ENCODE measurements at places on chromosomes 6 and 20.

DNA sequence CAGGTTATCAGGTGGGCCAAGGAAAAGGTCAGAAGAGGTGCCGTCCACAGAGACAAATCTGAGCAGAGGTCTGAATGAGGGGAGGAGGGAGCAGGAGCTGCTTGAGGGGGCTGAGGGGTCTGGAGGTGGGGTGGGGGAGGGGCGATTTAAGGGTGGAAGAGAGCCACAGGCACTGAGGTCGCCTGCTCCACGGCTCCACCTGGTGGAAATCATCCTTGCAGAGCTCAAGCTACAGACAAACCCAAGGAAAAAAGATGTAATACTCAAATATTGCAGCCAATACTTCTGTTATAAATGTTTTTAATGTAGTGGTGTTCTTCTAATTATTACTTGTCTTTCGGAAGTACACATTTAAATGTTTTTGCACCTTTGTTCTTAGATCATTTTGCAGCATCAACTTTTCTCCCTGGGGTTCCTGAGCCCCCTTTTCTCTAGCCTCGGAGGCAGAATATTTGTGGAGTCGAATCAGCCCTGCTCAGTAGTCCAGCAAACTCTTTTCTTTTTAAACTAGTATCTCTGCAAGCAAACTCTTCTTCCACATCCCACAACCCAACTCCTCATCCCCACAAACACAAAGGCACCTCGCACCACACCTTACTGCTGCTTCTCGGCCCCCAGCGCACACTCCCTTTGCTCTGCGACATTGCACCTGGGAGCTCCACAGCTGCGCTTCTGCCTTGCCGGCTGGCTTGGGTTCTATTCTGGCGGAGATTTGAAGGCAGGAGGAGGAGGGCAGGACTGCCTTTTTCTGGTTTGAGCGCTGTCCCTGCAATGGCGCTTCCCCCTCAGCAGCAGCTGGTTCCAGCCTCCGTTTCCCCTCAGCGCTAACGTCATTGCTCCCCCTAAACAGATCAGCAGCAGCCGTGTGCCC is 51.0 kb upstream of the TFAP2A start:
- DNase-seq = peak; percentile 43

GRCh38 chr20:8094415-8094818 is 37.6 kb upstream of the PLCB1 start:
- DNase-seq = no peak

DNA sequence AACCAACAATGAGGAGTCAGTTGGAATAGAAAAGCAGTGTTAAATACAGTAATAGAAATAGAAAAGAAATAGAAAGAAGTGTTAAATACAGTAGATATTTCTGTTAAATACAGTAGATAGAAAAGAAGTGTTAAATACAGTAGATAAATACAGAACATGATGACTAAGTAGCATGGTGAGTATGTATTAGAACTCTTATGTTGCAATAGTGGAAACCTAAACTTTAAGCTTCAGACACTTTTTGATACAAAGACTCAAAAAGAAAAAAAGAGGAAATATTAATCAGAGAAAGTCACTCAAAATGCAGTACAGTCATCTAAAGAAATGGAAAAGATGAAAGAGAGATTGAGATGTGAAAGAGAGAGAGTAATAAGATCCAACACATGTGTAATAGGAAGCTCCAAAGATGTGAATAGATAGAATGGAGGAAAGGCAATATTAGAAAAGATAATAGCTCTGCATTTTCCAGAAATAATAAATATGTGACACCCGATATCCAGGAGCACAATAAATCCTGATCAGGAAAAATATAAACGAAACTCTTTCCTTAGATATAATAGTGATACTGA is 131.5 kb upstream of the KCNK16 start:
- DNase-seq = no peak

DNA sequence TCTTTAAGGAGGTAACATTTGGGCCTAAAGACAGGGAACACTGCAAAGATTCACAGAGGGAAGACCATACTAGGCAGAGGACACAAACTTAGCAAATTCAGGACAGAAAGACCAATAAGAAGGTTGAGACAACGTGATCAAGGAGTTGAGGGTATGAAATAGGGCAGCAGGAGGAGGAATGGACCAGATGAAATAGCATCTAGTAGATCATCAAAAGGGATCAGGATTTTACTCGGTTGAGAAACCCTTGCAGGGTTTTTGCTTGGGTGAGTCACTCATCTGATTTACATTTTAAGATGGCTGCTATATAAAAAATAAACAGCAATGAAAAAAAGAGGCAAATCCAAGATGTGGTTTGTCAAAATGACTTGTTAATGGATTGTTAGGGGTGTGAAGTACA is 4.7 kb downstream of the BCLAF1 start:
- no peak for DNase-seq

DNA sequence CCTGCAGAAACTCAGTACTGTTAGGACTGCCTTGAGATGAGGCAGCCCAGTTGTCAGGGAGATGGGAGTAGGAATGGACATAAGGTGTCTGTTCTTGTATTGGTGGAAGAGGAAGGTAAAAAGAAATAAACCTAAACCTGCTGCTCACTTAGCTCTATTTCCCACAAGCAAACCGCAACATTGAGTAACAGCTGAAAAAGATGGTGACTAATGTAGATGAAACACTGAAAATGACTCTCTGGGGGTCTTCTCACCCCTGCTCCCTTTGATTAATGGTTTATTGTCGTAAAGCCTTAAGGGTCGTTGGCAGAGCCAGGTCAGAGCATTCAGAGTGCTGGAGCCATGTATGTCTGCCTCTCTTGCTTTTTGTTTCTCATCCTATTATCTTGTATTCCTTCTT is 87.5 kb downstream of the FOXO3 start:
- no peak for DNase-seq

- DNase-seq = peak; percentile 38
These were observed 31.9 kb upstream of the FAM83D start for GRCh38 chr20:38894091-38894847.

GRCh38 chr6:10174056-10174455 is 240.8 kb downstream of the TFAP2A start:
- DNase-seq = no peak

GRCh38 chr20:59725476-59726280 is 121.3 kb downstream of the PHACTR3 start:
- DNase-seq = no peak

DNA sequence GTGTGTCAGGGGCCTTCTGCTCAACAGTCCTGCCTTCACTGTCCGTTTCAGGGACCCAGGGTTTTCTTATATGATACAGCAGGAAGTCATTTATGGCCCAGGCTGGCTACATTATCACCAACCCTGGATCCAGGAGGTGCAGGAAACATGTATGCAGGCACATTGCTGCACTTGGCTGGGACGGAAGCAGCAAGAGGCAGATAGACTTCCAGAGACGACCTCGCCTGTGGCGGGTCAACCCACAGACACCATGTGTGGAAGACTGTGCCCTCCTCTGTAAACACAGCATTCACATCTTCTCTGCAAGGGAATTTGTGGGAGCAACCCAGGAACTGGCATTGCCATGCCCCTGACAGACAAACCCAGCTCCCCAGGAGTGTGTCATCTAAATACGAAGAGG is 43.7 kb downstream of the TBC1D7 start:
- DNase-seq = no peak

DNA sequence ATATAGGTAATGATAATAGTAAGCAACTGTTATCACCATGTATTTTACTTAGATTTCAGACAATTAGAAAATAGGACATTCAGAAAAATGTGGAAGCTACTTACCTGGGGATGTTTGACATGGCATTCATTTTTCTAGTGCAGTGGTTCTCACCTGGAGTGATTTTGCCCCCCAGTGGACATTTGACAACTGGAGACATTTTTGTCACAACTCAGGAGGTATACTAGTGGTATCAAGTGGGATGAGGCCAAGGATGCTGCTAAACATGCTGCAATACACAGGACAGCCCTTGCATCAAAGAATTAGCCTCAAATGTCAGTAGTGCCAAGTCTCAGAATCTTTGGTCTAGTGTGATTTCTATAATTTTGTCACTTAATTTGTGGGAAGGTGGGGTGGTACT is 36.1 kb downstream of the NUS1 start:
- DNase-seq = no peak

- DNase-seq = no peak
These were observed 87.9 kb downstream of the CDC5L start for GRCh38 chr6:44475417-44475778.

GRCh38 chr6:1381481-1382330 is 7.7 kb upstream of the FOXF2 start:
- no peak for DNase-seq
